NCI-H146 (cell line): ENCODE measurements at places on chromosomes 6 and 20.

- peak; percentile 39 for DNase-seq
Measured at GRCh38 chr6:154319231-154319858, 37.3 kb downstream of the IPCEF1 start.

GRCh38 chr6:43804550-43805223, 34.7 kb downstream of the VEGFA start:
- no peak for DNase-seq

- DNase-seq, result no peak
Measured at GRCh38 chr20:23142162-23143050, 56.3 kb upstream of the CD93 start.

DNA sequence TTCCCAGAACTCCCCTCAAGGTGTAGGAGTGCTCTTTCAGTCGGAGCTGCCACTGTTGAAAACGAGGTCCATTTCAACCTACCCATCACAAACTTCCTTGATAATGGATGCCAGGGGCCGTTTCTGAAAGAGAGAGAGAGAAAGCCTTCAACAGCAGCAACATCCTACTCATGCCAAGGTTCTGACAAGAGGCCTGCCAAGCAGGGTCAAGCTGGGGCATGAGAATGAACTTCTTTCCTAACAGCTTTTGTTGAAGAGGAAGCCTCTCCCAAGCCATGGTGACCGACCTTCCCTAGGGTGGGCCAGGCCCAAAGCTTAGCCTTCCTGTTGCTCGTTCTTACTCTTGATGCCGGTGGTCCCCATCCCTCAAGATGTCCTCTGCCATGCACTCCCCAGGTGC, 12.4 kb downstream of the ELMO2 start:
- DNase-seq, result no peak

DNA sequence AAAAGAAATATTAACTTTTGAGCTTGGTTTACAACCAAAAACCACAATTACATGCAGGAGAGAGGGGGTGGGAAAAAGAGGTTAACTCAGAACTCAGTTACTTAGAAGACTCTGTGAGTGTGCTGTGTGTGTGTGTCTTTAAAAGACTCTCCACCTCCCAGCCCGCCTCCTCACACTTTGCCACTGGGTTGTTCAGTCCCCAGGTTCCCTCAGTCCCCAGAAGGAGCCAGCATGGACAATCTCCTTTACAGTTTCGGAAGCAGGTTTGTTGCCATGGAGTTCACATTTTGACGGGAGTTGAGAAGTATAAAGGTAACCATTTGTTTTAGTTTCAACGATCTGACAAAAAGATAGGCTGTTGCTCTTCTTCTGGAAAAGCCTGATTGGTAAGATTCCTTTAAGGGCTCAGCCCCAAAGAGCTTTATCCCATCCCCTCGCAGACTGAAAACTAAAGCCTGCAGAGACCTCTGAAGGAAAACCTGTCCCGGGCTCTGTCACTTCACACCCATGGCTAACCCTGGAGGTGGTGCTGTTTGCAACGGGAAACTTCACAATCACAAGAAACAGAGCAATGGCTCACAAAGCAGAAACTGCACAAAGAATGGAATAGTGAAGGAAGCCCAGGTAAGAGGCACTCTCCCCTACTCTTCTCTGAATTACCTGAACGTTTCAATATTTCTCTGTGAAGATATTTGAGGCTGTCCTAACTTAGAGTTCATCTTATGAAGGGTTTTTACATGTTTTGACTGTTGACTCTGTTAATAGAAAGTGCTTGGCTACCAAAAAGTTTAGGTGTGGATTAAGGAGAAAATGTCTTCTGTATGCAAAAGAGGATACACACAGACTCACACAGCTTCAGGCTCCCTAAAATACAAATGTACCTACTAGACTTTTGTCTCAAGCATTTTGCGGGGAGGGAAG, at the start of gene SPTLC3:
TSS of gene SPTLC3 (plus strand) at position 212 of the 921 bp plus-strand sequence. CDS start at position 508, 296 bp downstream.
- no peak for DNase-seq
